ENCODE measurements at places on chromosomes 1 and 21. TPM values are rescaled to one million over a fixed set of nuclear protein-coding genes. Genes with fewer than 3 reads are reported as not detected.

A3GALT2 gene
- not detected for total RNA-seq

NPPA gene
- total RNA-seq = 0.45 TPM

C1orf185 gene
- total RNA-seq = not detected

CCDC30 gene
- 22.2 TPM for total RNA-seq

IFI16 gene
- total RNA-seq = 13.4 TPM

PROK1 gene
- not detected for total RNA-seq

KCNE2 gene
- total RNA-seq = 0.45 TPM

DVL1 gene
- 46.0 TPM for total RNA-seq

NBPF15 gene
- 41.4 TPM for total RNA-seq

TCHH gene
- total RNA-seq = 0.27 TPM

DYNLT4 gene
- total RNA-seq = not detected

OR10J1 gene
- not detected for total RNA-seq

LCE2A gene
- total RNA-seq = not detected

GJA5 gene
- total RNA-seq = 2.1 TPM

FAM163A gene
- total RNA-seq = 0.36 TPM

GLIS1 gene
- total RNA-seq = 0.27 TPM

PTGS2 gene
- total RNA-seq = 3.4 TPM

LHX8 gene
- 0.64 TPM for total RNA-seq

PSEN2 gene
- total RNA-seq = 23.0 TPM

OR2T11 gene
- not detected for total RNA-seq

CLSTN1 gene
- total RNA-seq = 94.4 TPM

NPR1 gene
- total RNA-seq = 0.91 TPM

NUCKS1 gene
- 189 TPM for total RNA-seq

ETS2 gene
- 15.7 TPM for total RNA-seq

RHCE gene
- 0.18 TPM for total RNA-seq

DYNLT5 gene
- 14.9 TPM for total RNA-seq

AGO4 gene
- 60.4 TPM for total RNA-seq

RHBDL2 gene
- total RNA-seq = 0.18 TPM

ADAMTS5 gene
- 5.8 TPM for total RNA-seq

JUN gene
- 51.2 TPM for total RNA-seq

All from cerebellum (tissue), 4 donors.